AG10803 (cell line): ENCODE measurements at places on chromosomes 3 and 15.
A peak's percentile ranks its signal among the peaks of the same experiment; 100 is the strongest.

- DNase-seq = no peak
These were observed 166.7 kb upstream of the SGO1 start for GRCh38 chr3:20352546-20353179.

DNA sequence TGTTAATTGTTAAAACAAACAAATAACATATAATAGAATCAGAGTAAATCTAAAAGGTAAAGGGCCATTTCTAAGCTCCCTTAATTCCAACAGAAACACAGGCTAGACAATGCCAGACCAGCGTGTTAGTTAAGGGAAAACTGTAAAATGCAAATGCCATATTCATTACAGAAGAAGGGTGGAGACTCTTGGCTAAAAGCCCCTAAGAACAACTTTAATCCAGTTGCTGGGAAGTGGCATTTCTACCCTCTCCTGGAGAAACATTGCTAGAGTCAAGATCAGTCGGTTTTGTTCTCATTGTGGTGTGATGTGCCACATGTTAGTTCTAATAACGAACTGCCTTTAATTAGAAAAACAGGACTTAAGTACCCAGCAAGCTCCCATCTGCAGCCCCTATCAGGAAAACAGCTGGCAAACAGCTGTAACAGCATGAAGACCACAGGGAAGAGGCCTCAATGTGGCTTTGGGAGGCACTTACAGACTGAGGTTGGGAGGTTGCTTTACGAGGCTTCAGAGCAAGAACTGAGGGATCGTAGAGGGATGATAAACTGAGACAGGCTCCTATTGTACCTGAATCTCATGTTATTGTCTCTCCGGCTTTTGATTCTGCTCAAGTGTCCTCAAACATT is 1134.8 kb downstream of the ROBO1 start:
- DNase-seq = peak; percentile 1

DNA sequence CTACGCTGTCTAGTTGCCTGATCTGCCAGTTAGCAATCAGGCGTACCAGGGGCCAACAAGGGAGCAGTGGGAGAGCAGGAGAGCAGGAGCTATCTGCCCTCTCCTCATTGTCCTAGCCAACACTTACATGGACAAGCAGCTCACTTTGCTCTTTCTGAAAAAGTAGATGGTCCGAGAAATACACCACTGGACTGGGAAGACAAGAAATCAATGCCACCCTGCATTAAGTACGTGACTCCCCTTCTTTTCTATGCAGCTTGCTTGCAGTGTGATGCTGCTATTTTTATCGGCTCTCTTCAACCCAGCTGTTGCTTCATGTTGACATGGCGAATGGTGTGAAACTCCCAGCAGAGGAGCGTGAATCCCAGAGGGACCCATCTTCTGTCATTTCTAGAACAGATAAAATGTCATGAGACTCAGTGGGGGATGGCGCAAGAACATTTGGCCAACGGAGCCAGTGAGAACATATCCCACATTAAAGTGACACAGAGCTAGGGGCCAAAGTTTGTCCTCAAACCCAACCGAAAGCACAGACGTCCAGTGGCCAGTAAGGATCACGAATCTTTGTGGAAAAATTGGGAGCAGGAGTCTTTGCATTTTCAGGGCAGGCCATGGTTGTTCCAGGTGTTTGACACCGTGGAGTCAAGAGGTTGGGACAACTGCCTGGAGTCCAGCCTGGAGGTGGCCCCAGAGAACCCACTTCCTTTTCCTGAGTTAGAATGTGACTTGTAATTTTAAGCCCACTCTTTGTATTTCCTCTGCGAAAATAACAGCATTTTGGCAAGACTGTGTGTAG is 53.7 kb upstream of the MEF2A start:
- DNase-seq = peak; percentile 40

DNA sequence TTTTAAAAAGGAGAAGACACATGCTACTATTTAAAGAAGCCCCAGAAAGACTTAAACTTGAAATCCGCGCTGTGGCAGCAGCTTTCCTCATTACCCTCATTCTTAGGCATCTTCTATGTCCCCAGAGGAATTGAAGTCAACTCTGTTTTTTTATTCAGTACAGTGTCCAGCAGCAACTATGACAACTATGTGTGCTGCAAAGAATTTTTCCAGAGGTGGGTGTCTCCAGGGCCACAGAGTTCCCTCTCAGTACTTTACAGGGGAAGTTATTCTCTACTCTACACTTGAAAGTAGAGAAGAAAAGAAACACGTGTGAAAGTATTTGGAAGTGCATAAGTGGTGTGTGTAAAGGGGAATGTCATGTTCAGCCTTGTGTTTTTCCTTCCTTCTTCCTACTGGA is 32.0 kb downstream of the GATM start:
- no peak for DNase-seq

- DNase-seq = no peak
These were observed 602 bp upstream of the SLTM start for GRCh38 chr15:58934114-58934447.

- DNase-seq = no peak
These were observed 76.9 kb downstream of the RPN1 start for GRCh38 chr3:128573707-128574162.

GRCh38 chr15:83538682-83539081 is 91.5 kb downstream of the SH3GL3 start:
- no peak for DNase-seq

GRCh38 chr3:43327582-43327979 is 41.2 kb downstream of the SNRK start:
- DNase-seq = no peak

DNA sequence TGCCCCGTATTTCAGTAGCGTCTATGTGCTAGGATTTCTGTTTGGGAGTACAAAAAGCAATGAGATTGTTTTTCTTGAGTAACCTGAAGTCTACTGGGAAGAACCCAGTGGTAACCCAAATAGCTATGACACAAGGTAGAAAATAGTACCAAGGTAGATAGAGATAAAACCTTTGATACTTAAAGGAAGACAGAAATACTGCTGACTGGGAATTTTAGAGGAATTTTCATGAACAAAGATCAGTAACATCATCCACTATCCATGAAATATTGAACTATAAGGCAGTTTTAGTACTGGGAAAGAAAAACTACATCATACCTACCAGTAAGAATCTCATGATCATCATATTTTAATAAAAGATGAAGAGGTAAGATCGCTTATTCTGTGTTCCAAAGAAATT is 489.8 kb downstream of the LPP start:
- no peak for DNase-seq

GRCh38 chr3:39135170-39135805 is 18.1 kb downstream of the CSRNP1 start:
- DNase-seq = no peak
